NCI-H524 treated with DMSO at 0.1 percent for 48 hours (cell line): ENCODE measurements at places on chromosomes 5 and 9.

GRCh38 chr5:1699394-1699793 is 100.2 kb downstream of the MRPL36 start:
- DNase-seq = no peak

GRCh38 chr9:85283421-85283820 is 458.3 kb downstream of the AGTPBP1 start:
- DNase-seq = no peak

DNA sequence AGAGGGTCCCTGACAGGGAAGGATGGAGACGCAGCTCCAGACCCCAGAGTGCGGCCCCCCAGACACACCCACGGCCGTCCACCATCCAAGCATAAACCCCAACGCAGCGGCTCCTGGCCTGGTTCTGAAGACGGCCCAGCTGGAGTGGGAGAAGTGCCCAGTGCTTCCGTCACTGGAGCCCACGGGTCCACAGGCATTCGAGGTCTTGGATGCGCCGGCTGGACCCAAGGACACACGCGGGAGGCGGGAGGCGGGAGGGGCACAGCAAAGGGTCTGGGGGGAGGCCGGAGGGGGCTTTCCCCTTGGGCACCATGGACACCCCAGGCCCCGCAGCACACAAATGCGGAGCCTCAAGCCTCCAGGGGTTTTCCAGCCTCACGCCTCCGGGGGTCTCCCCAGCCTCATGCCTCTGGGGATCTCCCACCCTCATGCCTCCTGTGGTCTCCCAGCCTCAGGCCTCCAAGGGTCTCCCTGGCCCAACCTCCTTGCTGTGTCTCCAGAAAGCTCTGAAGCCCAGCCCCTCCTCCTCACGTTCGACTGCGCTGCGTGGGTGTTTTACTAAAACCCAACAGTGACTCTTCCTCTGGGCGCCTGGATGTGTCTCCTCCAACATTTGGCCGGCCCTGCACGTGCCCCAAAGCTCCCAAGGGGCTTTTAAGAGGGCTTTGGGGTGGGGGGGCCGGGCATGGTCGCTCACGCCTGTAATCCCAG is 15.2 kb downstream of the EXD3 start:
- no peak for DNase-seq

GRCh38 chr5:157855404-157855994 is 3.4 kb downstream of the CLINT1 start:
- DNase-seq = no peak

- no peak for DNase-seq
These were observed 148.4 kb downstream of the NFIB start for GRCh38 chr9:14165376-14166035.

- DNase-seq = no peak
These were observed 238.6 kb downstream of the SLF1 start for GRCh38 chr5:94857111-94857510.

DNA sequence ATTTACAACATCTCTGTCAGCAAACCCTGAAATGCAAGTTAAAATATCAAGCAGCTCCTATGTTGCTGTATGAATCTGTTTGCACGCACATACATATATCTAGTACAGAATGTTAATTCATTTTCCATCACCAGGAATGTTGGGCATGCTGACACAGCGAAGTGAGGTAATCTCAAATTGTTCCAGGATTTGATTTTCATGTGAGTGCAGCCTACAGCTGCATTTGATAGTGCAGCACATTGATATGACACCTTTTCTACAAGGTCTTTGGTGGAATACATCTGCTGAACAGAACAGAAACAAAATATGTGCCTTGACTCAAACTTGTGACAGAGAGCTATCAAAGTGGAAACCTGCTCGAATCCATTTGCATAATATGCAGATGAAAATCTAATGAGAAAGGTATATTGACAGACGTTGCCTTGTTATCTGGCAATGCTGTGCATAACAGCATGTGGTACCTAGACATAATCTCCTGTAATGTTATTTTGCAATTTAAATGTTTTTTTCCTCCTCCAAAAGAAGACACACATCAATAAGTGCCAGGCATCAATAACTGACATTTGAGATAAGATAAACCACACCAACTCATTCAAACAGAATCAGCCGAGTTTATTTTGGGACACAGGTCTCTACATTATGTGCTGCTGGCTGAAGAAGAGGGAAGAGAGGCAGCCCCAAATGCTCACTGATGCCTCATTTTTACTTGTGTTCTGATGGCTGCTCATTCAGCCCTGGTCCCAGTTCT is 512.2 kb downstream of the ZNF608 start:
- DNase-seq = no peak

DNA sequence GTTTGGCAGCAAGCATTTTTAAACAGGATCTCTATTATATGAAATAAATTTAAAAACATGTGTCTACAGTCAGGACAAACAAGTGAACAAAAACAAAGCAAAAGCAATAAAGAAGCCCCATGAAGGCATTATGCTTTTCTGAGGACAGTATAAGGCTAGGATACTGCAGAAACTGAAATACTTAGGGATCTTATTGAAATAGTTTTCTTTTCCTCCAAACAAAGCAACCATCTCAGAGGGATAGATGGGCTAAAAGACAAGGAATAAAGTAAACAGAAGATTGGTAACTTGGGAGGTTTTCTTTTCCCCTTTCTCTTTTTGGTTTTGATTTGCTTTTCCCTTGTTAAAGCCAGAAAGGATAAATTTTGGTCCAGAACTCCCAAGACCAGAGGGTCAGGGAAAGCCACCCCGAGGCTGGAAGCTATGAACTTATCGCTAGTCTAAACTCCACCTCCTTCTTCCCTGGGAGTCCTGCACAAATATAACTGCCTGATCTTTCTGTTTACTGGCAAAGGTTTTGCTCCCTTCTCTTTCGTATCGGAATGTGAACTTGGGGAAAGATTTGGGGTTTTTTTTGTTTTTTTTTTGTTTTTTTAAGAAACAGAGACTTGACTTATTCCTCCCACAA is 164.0 kb downstream of the GHR start:
- DNase-seq = no peak

DNA sequence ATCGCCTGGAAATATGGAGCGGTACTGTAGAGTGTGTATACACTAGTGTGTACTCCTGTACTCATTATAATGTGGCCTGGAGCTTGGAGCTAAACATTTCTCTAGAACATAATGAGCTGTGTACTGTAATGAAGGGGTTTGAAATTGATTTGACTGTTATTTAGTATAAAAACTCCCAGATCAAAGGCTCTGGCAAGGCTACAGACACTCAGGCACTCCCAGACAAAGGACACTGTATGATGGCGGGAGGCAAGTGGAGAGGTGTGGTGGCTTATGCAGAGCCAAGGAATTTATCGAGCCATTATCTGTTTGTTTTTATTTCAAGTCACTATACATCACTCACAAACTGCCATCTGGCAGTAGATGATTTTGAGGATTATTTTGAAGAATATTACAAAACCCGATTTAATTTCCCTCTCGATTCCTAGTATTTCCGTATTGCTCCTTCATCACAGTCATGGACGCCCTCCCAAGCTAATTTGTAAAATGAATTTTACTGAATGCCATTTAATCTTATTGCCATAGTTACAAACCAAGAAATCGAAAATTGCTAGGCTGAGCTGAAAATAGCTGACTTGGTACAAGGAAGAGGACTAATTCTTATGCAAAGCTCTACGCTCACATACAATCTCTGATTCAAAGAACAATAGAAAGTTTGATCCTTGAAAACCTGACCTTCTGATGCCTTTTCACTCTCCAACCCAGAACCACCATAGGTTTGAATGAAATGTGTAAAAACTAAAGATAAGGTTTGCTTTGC is 240.2 kb upstream of the SEMA6A start:
- no peak for DNase-seq

DNA sequence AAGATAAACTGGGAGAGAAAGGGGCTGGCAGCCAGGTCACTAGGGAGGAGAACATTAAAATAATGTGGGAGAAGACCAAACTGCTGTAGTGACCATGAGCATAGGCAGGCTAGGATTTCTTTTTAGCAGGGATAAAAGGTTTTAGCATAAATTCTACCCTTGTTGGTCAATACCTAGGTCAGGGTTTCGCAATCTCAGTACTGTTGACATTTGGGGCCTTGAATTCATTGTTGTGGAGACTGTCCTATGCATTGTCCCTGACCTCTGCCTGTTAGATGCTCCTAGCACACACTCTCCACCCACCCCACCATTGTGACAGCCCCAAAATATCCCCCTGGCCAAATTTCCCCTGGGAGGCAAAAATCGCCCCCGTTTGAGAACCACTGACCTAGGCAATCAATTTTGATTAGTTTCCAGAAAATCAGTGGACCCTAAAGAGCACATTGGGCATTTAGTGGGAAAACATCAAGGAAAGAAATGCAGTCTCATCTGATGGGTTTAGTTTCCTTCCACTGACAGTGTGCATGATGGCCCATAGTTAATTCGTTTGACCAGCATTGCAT is 181.4 kb downstream of the NTRK2 start:
- DNase-seq = no peak

DNA sequence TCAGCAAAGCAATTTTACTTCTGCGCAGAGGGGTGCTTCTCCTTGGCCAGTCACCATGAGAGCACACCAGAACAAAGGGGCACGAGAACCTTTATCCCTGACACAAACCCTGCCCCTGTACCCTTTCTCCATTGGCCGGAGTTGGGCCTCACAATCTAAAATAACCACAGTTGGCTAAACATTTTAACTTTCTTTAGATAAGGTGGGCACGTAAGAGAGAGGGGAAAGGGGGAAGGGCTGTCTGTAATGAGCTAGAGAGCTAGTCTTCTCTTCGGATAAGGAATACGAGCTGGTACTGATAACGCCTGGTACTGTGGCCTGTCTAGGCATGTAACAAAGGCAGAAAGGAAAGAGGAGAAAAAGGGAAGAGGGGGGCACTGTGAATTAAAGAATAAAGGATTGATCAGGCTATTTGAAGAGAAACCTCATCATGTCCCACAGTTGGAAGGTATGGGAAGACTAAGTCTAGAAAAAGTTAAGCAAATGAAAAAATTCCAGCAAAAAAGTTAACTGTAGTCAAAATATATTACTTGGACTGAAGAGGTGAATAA is 1.8 kb upstream of the IARS1 start:
- no peak for DNase-seq

DNA sequence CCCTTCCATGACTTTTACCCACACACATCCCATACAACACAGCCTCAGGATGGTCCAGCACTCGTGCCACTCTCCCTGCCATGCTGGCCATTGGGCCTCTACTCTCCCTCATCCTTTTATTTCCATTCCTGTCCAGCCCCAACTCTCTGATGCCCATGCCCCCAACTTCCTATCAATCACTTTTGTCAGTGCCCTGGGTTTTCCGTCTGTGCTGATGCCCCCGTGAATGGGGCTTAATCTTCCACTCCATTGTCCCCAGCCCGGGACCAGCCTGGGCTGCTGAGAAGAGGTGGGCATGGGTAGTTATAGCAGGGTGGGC is 12.6 kb upstream of the ACSL6 start:
- DNase-seq = no peak

DNA sequence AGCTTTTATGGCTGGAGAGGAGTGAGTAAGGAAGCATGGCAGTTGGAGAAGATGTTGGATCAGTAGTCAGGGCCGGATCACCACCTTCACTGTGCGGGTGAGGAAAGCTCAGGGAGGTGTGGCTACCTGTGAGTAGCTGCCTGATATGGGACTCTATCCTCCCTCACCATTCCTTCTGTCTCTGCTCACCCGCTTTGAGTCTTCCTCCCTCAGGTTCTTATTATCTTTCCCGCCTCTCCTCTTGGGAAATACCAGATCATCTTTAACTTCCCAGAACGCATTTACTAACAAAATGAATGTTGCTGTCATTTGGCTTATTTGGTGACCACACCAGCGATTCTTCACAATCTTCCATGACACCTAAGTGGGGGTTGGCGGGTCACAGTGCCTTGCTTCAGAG is 140.7 kb upstream of the GPR151 start:
- DNase-seq = no peak

- DNase-seq = no peak
These were observed 5.1 kb downstream of the FLT4 start for GRCh38 chr5:180644129-180644824.

GRCh38 chr9:136615631-136616306 is 46.9 kb upstream of the EGFL7 start:
- no peak for DNase-seq

DNA sequence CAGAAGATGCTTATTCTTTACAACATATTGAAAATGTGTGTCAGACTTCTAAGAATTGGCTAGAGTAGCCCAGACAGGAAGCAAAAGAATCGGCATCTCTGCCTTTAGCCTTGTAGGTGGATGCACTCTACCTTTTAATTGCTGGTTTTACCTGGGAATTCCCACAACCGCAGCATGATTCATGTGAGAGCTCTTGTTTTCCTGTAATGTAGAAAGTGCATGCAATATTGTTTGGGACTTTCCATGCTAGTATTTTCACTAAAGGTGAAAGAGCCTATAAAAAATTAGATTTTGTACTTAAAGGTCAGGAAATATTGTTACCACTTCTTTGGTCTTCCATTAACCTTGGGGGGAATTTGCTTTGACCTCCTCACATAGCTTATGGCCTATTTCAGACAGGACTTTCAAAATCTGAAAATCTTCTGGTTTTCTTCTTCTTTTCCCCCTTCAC is 89.8 kb downstream of the NTRK2 start:
- no peak for DNase-seq

DNA sequence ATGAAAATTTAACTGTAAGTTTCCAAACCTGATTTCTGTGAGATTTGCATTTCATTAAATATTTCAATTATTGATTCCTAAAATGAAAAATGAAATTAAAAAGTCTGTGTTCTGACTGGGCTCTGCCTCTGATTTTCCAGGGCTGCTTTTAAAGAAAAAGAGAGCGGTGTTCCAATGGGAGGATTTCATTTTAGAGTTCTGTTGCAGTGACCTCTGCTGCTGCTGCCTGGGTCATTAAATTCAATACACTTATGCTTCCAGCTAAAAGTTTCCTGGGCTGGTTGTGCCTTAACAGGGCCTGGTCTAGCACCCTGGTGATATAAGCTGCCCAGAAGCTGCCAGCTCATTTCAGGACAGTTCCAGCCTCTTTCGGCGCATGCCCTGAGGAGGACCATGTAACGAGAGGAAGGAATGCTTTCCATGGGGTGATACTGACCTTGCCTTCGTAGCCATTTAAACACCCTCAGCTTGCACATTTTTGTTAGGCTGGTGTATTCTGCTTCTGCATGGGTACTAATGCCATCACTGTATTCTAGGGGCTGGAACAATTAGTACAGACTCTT is 93.3 kb downstream of the TMEM174 start:
- no peak for DNase-seq

- DNase-seq = no peak
These were observed 169.7 kb upstream of the MAST4 start for GRCh38 chr5:66426259-66427138.

DNA sequence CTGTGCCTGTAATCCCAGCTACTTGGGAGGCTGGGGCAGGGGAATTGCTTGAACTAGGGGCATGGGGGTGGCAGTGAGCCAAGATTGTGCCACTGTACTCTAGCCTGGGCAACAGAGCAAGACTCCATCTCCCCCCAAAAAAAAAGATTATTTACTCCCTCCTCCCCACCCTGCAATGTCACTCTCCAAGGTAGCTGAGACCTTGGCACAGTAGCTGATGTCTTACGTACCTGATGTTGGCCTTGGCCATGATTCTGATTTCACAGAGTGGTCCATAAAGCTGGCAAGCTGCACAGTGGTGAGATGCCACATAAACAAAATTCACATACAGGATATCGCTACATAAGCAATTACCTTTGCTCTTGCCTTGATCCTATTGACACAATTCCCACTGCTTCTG is 108.5 kb downstream of the CAVIN4 start:
- DNase-seq = no peak

- no peak for DNase-seq
These were observed 96.3 kb upstream of the EQTN start for GRCh38 chr9:27393054-27393846.
